Naive thymus-derived CD4-positive, alpha-beta T cell (primary cell): ENCODE measurements at places on chromosomes 2 and 18. TPM values are rescaled to one million over a fixed set of nuclear protein-coding genes. Genes with fewer than 3 reads are reported as not detected.

MRPL33 gene
- polyA plus RNA-seq = 233 TPM

TRIM54 gene
- not detected for polyA plus RNA-seq

DNA sequence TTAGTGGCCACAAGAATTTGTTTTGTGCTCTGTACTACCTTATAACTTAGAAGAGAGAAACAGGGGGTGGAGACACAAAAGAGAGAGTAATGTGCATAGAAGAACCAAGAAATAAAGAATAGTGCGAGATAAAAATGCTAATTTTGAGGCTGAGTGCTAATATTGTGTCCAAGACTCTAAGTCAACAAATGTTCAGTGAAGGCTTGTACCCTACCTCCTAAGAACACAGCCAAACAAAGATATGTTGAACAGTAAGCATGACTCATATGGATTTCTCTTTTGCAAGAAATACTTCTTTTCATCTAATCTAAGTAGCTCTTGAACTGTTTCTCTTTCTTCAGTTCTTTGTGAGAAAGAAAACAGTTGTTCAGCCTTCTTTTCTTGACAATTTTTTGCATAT is 45.2 kb downstream of the GAREM1 start:
- DNase-seq = no peak

GRCh38 chr2:47295131-47295980 is 107.6 kb upstream of the MSH2 start:
- DNase-seq = no peak

DNA sequence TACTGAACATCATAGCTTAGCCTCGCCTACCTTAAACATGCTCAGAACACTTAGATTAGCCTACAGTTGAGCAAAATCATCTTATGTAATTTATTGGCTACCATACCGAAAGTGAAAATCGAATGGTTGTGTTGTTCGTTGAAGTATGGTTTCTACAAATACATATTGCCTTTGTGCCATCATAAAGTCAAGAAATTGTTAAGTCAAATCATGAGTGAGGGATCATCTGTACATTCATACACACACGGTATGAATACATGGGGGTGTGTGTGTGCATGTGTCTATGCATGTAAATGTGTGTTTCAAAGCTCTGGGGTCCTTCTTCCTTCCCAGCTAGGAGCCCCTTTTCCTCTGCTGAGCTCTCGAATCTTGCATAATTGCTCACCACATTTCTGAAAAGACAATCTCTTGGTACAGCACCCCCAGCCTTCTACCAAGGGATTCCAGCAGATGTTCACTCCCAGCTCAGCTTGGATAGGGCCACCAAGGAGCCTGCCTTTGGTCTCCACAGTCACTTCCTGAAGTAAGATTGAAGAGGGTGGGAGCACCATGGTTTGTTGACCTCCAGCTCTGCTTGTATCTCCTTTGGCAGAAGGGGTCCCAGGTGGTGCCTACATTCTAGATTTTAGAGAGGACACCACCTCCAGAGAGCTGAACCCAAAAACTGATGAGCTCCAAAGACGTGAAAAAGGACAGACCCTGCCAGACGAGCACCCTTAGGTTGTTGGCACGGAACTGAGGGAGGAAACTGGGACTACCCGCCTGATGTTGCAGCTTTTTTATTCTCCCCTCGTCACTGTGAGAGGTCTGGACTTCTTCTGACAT is 33.2 kb upstream of the CYP1B1 start:
- no peak for DNase-seq
